ENCODE measurements at places on chromosomes 11 and 22.

DNA sequence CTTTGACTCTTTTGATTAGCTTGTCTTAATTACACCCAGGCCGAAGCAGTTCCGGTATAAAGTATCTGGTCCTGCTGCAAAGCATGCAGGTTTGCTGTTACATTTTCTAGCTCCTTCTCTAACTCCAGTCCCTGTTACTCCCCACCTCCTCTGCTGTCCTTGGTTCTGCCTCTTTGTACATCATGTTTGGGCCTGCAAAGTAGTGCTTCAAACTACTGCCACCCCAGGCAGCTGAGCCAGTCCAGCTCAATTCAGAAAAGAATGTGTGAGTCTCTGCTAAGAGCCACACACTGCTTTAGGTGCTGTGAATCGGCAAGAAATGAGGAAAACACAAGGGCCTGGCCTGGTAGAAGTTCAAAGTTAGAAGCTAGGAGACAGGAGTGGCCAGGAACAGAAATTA is 136.0 kb downstream of the SERGEF start:
- no peak for DNase-seq

DNA sequence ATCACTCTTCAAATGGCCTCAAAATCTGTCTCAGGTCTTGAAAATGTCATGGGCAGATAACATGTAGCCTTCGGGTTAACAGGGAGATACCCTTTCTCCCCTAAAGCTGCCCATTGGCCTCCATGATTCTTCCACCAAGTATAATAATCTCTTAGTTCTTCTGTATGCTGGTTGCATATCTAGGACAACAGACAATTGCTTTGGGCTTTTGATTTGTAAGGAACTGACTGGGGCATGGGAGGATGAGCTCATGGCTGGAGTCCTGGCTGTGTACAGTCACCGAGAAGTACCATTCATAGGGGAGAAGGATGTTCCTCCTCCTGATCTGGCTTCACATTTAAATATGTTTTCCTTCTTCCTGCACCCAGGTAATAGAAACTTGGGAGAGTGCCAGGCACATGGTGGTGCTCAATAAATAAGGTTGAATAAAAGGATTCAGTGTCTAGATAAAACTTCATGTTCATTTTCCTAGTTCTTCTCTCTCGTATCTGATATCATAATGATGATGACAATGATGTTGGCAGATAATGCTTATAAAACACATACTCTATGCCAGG is 2.8 kb upstream of the AMPD3 start:
- DNase-seq = peak; percentile 39

GRCh38 chr11:830295-831117 is 2.2 kb upstream of the CD151 start:
- DNase-seq = peak; percentile 43

DNA sequence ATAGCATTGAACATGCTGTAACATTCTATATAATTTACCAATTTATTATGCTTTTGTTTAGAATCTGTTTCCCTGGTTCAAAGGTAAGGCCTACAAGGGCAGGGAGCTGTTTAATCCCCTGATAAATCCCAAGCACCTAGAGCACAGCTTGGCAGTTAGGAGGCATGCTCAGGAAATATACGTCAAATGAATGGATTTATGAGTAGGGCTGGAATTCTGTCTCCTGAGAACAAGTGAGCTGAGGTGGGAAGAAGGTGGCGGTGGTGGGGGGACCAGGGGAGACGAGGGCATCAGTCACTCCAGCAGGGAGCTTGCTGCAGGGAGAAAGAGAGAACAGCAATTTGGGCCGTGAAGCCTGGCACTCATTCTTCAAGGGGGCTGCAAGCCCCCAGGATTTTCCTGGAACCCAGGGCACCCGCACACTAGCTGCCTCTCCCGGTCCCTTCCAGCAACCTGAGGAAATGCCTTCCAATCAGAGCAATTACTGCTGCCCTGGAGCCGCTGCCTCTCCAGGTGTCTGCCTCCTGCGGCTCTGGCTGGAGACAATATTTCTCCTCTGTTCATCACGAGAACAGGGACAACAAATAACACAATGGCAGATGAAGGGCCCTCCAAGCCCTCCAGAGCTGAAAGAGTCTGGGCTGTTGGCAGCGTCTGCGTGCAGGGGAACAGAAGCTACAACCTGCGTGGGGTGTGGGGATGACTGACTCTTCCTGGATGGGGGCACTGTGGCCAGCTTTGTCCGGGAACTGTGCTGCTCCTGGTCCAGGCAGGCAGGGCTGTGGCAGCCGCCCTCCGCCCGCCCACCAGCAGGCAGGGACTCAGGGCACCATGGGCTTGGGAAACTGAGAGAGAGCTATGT is 233.4 kb downstream of the ST3GAL4 start:
- DNase-seq = peak; percentile 94

- no peak for DNase-seq
These were observed 284 bp downstream of the CCS start for GRCh38 chr11:66593303-66593635.

GRCh38 chr11:128515086-128515485 is 72.3 kb downstream of the ETS1 start:
- no peak for DNase-seq

- no peak for DNase-seq
These were observed 162.3 kb upstream of the ARHGAP20 start for GRCh38 chr11:110874437-110875030.

- no peak for DNase-seq
These were observed 13.6 kb upstream of the RFPL2 start for GRCh38 chr22:32218470-32218869.

GRCh38 chr11:36110668-36111410 is 167.0 kb downstream of the LDLRAD3 start:
- DNase-seq = no peak

- DNase-seq = no peak
These were observed 52.4 kb upstream of the INCENP start for GRCh38 chr11:62071408-62071807.

- DNase-seq = no peak
These were observed 323.3 kb downstream of the TENM4 start for GRCh38 chr11:79117488-79117887.

DNA sequence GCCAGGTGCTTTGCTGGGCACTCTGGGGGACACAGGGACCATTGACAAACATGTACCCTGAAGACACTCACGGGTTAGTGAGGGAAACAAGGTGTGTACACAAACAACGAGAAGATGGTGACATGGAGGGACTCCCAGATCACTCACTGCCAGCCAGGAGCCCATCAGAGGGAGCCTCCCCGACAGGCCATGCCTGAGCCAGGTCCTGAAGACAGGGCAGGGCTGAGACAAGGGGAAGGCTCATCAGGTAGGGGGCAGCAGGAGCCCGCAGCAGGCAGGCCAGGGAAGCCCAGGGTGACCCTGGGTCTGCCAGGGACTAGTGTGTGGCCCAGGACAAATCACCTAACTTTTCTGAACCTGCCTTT is 127.9 kb downstream of the BUD13 start:
- no peak for DNase-seq

DNA sequence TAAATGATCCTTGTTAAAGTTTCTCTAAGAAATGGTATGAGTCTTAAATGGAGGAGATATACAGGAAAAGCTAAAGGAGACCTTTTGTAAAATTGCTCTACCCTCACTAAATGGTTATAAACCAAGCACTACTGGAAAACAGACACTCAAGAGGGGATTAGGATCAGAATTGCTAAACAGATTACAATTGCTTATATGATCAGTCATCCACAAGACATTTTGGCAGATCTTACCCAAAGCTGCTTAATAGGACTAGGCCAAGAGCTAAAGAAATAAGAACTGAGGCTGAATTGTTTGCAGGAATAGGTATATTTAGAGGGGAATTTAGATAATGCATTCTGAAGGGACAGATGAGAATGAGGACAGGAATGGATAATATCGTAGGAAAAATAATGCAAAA is 9.5 kb downstream of the HARBI1 start:
- DNase-seq = no peak

GRCh38 chr11:34148504-34149165 is 43.2 kb downstream of the NAT10 start:
- no peak for DNase-seq

DNA sequence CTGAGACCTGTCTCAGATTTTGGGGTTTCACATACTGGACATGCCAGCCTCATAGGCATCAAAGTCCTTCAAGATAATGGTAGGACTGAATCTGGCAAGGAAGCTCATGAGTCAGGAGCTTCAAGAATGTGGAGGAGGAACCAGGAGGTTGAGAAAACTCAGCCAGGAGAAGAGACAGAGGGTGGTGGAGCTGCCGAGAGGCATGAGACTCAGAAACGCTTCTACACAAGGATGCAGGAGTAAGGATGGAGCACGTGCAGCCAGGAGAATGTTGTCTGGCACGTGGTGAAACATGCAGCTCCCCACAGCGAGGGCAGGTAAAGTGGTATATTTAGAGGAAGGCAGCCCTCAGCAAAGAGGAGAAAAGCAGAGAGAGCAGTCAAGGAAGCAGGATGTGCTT is 148.7 kb upstream of the ISX start:
- DNase-seq = no peak

GRCh38 chr11:118223570-118223969 is 1.2 kb downstream of the JAML start:
- no peak for DNase-seq

GRCh38 chr11:32473282-32473909 is 38.1 kb upstream of the WT1 start:
- DNase-seq = no peak

DNA sequence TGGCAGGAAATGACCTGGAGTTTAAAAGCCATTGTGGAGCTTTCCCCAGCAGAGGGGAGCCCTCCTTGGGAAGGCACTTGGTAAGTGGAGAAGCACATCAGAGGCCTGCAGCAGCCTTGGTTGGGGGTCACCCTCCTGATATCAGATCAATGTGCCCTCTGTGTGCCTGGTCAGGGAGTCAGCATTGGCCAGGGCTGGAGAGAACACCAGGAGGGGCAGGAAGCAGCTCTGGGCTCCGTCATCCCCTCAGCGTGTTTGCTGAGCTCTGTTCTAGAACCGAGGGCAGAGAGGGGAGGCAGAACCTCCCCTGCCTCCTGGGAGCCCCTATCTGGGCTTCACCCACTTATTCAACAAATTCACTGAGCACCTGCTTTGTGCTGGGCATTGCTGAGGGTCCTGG is 846.0 kb downstream of the TBC1D22A start:
- no peak for DNase-seq

GRCh38 chr11:114260483-114260882 is 35.7 kb upstream of the NNMT start:
- DNase-seq = no peak

GRCh38 chr11:101466352-101466751 is 117.5 kb downstream of the TRPC6 start:
- no peak for DNase-seq

Measured in NCI-H2029 treated with DMSO at 0.1 percent for 48 hours (cell line).